ENCODE measurements at places on chromosomes 1 and 21.

- DNase-seq: no peak
Observed at GRCh38 chr1:88472714-88473113, 211.4 kb upstream of the PKN2 start.

DNA sequence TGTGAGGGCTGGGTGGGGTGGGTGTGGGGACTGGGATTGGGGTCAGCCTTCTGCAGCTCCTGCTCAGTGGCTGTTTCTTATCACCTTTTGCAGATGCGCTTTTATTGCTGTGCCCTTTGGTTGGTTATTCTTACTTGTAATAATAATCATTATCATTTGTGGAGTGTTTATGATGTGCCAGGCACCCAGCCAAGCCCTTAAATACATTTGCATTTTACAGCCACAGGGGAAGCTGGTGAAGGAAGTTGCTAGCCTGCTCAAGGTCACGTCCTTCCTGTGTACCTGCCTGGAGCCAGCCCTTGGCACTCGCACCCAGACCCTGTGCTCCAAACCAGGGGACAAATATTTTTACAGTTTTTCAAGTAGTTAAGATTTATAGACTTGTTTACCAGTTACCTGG, 144.0 kb downstream of the PGBD5 start:
- DNase-seq: no peak

- peak; percentile 57 for DNase-seq
Observed at GRCh38 chr21:32389337-32390015, 3.3 kb downstream of the URB1 start.

- DNase-seq: no peak
Observed at GRCh38 chr1:81547912-81548303, 252.8 kb upstream of the ADGRL2 start.

DNA sequence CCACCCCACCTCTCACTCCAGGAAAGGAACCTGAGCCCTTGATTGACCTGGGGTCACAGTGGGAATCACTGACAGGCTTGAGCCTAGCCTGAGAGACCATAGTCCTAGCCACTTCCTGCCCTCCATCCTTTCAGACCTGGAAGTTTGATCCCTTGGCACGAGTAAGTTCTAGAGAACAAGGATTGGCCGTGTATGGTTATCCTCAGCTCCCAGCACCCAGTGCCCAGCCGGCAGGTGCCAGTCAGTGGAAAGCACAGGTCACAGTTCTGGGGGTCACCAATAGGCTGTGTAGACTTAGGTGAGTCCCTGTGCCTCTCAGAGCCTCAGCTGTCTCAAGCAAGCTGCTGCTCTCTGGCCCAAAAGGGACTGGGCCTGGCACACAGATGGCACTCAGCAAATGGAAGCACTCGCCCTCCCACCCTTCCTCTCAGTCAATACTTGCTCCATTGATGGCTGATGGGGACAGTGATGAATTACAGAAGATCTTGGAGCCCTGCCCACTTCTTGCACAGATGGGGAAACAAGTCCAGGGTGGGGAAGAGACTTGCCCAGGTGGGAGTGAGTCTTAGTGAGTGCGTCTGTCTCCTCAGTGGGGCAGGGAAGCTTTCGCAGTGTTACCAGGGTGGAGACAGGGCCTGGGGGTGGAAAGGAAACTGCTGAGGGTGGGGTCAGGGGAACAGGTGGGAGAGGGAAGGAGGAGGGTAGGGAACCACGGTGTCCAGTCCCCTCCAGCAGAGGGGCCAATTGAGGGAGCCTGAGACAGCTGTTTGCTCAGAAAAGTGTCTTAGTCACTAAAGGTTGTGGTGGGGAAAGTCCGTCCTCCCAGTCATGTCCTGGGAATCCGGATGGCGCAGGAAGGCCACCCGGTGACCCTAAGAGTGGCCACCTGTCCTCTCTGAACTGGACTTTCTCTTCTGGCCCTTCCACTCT, 2.6 kb upstream of the KCNQ4 start:
- no peak for DNase-seq

Measured in astrocyte of the spinal cord (primary cell).